ENCODE measurements at places on chromosomes 1 and 21. TPM values are rescaled to one million over a fixed set of nuclear protein-coding genes. Genes with fewer than 3 reads are reported as not detected.

DNA sequence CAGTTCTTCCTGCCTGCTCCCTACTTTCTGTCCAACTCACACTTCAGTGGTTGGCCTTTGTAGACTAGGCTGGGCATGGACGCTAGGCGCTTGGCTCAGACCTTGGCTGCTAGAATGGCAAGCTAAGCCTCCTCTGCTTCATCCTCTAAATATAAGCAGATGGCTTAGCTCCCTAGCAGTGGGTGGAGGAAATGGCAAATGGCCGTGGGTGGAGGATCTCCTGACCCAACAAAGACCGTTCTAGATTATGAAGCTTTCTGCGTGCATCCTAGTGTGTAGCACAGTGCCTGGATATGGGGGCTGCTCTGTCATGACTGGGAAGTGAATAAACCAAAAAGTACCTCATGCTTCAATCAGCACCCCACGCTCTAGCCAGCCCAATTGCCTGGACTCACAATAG is 10.4 kb upstream of the ETV3L start:
- DNase-seq: no peak

- DNase-seq: peak; percentile 74
Observed at GRCh38 chr1:88701275-88701674, 17.2 kb downstream of the PKN2 start.

DNA sequence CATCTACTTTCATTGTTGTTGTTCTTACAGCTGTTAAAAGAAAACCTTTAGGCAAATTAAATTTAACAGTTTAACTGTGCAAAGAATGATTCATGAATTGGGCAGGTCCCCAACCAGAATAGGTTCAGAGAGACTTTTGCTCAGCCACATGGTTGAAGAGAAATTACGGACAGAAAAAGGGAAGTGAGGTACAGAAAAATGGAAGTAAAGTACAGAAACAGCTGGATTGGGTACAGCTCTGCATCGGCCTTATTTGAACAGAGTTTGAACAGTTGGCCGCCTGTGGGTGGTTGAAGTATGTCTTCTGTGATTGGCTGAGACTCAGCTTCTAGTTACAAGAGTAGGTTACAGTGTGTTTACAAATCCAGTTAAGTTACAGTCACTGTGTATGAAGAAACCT is 210.1 kb downstream of the FGGY start:
- peak; percentile 56 for DNase-seq

GRCh38 chr1:22722901-22723550 is 12.4 kb downstream of the EPHB2 start:
- no peak for DNase-seq

- DNase-seq: no peak
Observed at GRCh38 chr1:61156576-61157467, 74.5 kb downstream of the NFIA start.

DNA sequence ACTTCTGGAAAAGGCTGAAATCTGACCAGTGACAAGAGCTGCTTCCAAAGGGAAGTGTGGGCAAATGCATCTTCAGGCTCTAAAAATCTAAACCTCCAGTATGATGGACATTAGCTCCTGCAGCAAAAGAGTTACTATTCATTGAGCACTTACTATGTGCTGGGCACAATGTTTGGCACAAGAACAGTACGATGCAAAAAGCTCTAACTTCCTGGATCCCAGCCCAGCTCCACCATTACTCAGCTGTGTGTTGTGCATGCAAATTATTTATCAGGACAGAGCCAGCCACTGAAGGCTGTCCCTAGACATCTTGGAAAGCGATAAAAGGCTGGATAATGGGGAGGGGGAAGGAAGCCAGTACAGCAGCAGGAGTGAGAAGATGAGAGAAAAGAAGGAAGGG is 143.5 kb downstream of the ELAVL4 start:
- DNase-seq: no peak

DNA sequence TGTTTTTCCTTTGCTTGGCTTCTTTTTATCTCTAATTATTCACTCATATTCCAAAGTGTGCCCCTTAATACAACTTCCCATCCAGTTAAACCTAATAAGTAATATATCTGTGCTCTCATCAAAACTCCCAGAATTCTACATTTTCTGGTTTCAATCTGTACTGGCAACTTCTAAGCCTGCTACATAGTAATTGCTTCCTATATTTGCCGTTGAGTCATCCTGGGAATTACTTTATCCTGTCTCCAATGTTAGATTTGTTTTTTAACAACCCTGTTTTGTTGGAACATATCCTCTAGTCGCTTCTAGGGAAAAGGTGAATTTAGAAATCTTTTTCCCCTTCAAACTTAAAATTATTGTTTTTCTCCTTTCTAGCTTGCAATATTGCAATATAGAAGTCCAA is 620.5 kb upstream of the PKN2 start:
- DNase-seq: no peak

DNA sequence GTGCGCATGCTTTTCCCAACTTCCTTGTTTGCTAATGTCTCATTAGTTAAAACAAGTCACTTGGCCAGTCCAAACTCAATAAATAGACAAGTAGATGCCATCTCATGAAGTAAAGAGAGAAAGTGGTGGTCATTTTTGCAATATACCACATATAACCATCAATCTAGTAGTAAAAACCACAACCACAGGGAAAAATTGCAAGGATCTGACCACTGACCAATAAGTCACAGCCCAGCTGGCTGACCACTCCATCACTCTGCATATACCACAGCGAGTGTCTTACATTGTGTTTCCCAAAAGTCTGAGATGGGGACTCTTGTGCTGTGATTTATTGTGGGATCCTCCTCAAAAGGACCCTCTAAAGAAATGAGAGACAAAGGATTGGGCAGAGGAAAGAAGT is 76.0 kb downstream of the FH start:
- DNase-seq: no peak

- DNase-seq: no peak
Observed at GRCh38 chr1:234631721-234632125, 21.7 kb upstream of the IRF2BP2 start.

DNA sequence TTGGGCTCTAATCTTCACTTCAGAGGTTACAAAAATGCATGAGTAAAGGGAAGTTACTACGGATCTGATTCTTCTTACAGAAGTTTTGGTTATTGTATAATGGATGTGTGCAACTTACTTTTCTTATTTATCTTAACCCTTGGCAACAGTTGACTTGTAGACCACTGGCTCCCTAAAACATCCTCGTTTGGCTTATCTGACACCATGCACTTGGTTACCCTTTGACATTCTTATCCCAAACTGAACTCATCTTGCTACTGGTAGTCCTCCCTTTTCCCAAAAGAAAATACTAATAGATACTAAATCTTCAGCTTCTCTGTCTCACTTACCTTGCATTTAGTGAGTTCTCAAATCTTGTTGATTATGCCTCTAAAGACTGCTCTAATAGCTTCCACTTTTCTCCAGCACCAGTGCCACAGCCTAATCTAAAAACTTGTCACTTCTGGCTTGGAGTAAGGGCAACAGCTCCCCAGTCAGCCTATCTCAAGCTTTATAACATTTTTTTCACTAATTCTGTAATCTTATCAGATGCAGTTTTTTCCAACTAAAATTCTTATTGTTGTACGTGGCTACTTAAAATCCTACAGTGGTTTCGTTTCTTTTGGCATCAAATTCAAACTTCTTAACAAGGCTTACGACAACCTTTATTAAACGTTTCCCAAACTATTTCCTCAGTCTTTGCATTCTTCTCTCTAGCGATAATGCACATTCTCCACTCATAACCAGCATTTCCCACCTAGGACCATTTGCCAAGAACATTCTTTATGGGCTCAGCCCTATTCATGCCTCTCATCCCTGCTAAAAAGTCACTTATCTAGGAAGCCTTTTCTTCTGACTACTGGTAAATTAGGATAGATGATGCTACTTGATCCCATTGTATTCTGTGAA is 204.2 kb downstream of the KCNT2 start:
- DNase-seq: no peak

GRCh38 chr1:29893806-29894205 is 657.5 kb downstream of the PTPRU start:
- DNase-seq: no peak

DNA sequence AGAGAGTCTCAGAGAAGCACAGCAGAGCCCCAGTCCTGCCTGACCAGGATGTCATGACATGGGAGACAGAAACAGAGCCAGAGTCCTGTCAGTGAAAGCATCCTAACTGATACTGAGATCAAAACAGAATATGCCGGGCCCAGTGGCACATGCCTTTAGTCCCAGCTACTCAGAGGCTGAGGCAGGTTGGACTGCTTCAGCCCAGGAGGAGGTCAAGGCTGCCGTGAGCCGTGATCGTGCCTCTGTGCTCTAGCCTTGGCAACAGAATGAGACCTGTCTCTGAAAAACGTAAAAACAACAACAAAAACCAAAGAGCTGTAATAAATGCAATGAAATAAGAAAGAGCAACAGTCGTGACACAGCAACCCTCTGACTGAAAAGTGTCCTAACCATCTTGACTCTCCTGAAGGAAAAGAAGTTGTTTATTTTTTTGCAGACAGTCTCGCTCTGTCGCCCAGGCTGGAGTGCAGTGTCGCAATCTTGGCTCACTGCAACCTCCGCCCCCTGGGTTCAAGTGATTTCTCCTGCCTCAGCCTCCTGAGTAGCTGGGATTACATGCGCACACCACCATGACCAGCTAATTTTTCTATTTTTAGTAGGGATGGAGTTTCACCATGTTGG is 189.2 kb downstream of the SLC45A1 start:
- DNase-seq: peak; percentile 37

- DNase-seq: no peak
Observed at GRCh38 chr21:44704636-44705001, 6.8 kb downstream of the TSPEAR start.

- no peak for DNase-seq
Observed at GRCh38 chr1:30507401-30508174, 215.8 kb downstream of the MATN1 start.

DNA sequence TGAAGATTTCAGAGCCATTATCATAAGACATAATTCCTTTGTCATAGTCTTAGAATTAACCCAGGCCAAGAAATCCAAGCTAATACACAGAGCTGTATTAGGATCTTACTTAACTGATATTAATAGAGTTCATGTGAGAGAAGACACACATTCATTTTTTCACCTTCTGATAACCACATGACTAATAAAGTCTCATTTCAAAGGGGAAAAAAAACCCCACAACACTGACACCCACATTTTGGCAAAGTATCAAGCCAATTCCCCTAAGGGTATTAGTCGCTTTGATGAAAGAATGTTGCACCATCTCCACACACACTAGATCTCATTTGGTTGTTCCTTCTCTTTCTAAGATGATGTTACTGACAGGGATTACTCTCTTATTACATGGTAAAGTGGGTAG is 344.4 kb upstream of the ESRRG start:
- no peak for DNase-seq

GRCh38 chr1:245432228-245432875 is 277.6 kb downstream of the KIF26B start:
- no peak for DNase-seq

DNA sequence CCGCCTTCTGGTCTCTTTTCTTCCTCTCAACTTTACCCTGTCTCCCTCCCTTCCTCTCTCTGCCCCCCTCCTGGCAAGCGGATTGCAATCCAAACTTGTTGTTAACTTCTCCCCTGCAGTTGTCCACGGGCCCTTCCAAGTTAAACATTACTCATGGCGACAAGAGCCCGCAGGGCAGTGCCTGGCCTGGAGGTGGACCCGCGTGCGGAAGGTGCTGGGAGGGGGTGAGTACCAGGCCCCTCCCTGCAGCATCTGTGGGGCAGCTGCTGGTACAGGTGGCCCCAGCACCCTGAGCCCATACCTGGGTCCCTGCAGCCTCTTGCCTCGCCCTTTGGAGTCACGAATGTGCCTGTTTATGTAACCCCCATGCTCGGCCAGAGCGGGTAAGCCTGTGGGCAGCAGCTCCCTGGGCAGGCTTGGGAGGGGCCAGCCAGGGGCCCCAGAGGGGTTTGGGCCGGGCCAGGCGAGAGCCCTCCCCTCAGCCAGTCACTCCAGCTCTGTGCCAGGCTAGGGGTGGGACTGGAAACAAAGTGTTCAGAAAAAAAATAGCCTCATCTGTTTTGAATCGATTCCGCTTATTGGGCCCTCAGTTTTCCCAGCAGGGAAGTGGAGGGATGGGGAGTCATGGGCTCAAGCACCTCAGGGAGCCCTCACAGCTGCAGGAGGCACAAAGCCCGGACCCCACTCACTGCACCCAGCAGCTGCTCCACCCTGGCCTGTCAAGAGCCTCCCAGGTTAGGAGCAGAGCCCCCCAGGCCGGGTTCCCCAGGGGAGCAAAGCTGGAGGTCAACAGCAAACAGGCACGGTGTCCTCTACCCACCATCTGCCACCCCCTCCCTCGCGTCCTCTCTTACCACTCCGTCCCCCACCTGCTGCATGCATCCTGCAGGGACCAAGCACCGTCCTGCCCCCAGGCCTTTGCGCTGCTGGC is 14.0 kb upstream of the FAAP20 start:
- no peak for DNase-seq

DNA sequence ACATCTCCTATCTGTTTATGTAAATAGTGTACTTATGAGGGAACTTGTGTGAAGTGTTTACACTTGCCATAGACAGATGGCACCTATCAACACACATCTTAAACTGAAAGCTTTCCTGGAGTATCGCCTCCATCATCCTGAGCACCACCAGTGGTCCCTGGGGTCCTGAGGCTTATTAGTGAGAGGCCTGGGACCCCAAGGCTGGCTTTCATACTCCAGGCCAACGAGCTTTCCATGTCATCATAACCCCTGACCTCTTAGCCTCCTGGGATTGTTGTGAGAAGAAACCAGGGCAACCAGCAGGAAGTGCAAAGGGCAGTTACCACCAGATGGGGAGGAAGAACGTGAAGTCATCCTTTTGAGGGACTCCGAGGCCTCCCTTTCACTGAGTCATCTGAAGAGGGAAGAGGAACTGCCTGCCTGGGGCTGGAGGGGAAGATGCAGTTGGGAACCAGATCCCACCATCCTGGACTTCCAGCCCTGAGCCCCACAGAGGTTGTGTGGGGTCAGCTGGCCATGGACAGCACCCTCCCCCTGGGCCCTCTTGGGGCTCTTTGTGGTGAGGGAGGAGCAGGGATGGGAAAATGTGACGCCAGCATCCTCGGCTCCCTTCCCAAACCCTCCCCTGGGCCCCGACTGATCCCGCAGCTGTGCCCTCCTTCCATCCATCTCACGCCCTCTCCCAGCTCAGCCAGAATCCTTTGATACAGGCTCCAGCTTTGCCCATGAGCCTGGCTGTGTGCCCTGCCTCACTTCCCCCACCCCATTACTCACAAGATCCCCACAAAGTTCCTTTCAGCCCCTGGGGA is 5.8 kb downstream of the INKA2 start:
- DNase-seq: no peak

- no peak for DNase-seq
Observed at GRCh38 chr1:238060061-238060460, 169.3 kb upstream of the ZP4 start.

DCST1 gene
- not detected for total RNA-seq

CD5L gene
- 2.0 TPM for total RNA-seq

KIF21B gene
- 0.22 TPM for total RNA-seq

DPT gene
- total RNA-seq: not detected

MARK1 gene
- total RNA-seq: 1.3 TPM

RNU1-3 gene
- under 0.01 TPM for total RNA-seq

FAM89A gene
- total RNA-seq: 8.2 TPM

C1orf105 gene
- total RNA-seq: not detected

RUNX1 gene
- 20.5 TPM for total RNA-seq

OR11L1 gene
- not detected for total RNA-seq

EXO1 gene
- 14.2 TPM for total RNA-seq

ANKRD34A gene
- 21.5 TPM for total RNA-seq

SLC9C2 gene
- not detected for total RNA-seq

FNDC5 gene
- total RNA-seq: not detected

NSL1 gene
- 64.0 TPM for total RNA-seq

DIRAS3 gene
- total RNA-seq: not detected

All from Karpas-422 (cell line).